Stimulated activated CD8-positive, alpha-beta memory T cell treated with anti-CD3 and anti-CD28 coated beads, Interleukin-2, amount 100 ng/mL, for 1 hour (primary cell): ENCODE measurements at places on chromosomes 16 and 17.

DNA sequence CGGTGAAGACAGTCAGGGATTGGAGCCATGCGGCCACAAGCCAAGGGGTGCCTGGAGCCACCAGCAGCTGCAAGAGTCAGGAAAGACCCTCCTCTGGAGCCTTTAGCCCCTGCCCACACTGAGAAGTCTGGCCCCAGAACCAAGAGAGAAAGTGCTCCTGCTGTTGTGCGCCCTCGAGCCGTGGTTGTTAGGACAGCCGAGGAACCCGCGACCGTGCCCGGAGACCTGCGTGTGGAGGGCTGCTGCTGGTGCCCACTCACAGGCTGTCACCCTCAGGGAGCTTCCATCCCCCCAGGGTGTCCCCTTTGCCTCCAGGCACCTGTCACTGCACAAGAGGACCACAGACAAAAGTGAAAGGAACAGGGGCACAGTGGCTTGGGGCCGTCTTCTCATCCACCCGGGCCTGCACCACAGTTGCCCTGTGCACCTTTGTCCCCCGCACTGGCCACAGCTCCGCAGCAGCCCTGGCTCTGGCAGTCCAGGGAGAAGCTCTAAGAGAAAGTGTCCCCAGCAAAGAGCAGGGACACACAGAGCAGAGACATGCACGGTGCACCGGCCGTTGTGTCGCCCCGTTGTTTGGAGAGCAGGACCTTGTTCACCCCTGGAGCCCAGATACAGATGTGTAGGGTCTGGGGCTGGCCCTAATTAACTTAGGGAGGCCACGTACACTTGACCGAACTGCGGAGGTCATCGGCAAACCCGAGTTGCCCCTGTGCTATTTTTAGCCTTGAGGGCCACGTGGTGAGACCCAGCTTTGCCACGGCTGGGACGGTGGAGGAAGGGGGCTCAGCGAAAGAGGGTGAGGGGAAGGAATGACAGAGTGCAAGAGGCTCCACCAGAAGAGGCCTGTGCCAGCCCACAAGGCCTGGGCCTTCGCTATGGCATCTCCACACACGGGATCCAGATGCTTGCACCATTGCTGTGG lies 329.2 kb downstream of the C16orf95 start:
- DNase-seq = no peak

- DNase-seq = no peak
Measured at GRCh38 chr16:57007530-57007929, 18.2 kb downstream of the NLRC5 start.

- peak; percentile 98 for DNase-seq
Measured at GRCh38 chr16:53346-54236, at the start of the genes POLR3K and SNRNP25. POLR3K (minus strand) TSS chr16:53608; CDS start chr16:53586, 22 bp downstream. SNRNP25 (plus strand) TSS chr16:53828; CDS start chr16:54017, 189 bp downstream.

DNA sequence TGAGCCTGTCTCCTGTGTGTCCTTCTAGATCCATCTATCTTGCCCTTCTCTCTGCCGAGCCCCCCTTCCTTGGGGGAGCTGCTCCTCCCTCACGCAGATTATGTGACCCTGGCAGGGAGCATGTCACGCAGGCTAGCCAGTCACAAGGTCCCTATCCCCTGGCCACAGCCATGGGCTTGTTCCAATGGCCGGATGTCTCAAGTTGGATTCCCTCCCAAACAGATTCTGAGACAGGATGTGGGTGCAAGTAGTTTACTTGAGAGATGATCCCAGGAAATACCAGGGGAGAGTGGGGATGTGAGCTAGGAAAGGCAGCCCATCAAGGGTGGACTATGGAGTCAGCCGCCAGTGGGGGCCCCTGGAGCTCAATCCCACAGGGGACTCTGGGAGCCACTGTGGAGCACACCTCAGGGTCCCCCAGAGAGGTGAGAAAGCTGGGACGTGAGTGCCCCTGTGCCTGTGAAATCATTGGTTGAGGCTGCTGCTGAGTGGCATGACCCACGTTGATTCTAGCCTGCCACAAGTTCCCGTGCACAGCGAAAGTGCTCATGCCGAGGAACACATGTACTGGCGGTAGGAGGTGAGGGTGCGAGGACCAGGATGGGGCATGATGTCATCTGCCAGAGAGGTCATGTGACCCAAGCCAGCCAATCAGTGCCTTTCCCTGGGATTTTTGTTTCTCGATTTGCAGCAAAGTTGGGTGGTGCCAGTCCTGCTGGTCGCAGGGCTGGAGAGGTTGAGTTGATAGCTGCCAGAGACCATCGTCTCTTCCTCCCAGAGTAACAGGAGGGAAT lies 6.4 kb upstream of the CRISPLD2 start:
- no peak for DNase-seq

GRCh38 chr17:35101036-35101435 lies 18.6 kb downstream of the RAD51D start:
- no peak for DNase-seq

DNA sequence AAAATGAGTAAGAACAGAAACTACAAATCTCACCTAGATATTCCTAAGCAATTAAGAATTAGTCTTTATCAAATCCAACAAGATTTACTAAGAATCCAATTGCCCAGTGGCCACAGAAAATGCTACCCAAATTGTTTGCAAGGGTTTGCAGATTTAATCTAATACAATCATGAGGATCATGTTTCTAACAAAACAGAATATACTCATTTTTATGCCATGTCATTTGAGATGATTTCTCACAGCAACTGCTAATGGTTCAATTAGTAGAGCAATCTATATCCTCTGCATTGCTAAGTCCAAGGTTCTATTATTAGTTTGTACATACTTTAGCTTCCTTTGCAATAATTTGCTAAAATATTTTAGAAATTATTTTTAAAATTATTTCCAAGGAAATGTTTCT lies 41.2 kb downstream of the HELZ start:
- no peak for DNase-seq

DNA sequence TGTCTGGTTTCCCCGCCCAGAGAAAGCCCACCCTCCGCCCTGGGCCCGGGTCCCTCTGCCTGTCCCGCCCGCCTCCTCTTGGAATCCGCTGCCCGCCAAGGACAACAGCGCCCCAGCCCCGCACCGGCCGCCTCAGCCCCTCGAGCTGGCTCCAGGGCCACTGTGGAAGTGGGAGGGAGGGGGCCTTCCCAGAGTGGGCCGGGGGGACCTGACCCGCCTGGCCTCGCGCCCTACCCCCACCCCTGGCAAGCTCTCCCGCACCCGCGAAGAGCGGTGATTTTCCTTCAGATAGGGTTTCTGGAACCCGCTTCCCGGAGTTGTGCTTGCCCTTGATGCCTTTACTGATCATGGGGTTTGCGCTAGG lies 2.3 kb upstream of the CBX8 start:
- DNase-seq = no peak

- DNase-seq = no peak
Measured at GRCh38 chr16:2471016-2471652, at the start of gene NTN3. NTN3 (plus strand) TSS chr16:2471297; CDS start chr16:2471702, 405 bp downstream.

DNA sequence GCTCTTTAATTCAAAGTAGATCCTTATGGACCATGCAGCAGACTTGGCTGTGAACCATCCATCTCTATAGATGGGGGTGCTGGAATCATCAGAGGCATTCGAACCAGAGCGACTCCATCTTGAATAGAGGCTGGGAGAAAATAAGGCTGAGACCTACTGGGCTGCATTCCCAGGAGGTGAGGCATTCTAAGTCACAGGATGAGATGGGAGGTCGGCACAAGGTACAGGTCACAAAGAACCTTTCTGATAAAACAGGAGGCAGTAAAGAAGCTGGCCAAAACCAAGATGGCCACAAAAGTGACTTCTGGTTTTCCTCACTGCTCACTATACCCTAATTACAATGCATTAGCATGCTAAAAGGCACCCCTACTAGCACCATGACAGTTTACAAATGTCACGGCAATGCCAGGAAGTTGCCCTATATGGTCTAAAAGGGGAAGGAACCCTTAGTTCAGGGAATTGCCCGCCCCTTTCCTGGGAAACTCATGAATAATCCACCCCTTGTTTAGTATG lies 89.2 kb upstream of the BRD7 start:
- DNase-seq = no peak

GRCh38 chr17:42507671-42508070 lies 28.4 kb upstream of the NAGLU start:
- no peak for DNase-seq

DNA sequence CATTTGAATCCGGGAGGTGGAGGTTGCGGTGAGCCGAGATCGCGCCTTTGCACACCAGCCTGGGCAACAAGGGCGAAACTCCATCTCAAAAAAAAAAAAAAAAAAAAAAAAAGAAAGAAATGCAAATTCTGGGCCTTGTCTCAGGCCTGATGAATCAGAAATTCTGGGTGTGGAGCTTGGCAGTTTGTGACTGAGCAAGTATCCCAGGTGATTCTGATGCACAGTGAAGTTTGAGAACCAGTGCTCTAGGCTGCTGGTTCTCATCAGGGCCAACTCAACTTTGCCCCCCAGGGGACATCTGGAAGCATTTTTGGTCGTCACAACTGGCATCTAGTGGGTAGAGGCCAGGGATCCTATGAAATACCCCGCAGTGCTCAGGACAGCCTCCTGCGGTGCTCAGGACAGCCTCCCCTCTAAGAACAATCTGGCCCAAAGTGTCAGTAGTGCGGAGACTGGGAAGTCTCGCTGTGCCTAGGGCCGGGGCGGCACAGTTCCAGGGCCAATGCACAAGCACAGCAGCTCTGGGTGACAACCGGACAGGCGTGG lies 55.9 kb downstream of the SDK2 start:
- no peak for DNase-seq
